ENCODE measurements at places on chromosomes 3 and 15. TPM values are rescaled to one million over a fixed set of nuclear protein-coding genes. Genes with fewer than 3 reads are reported as not detected.
A peak's percentile ranks its signal among the peaks of the same experiment; 100 is the strongest.

DNA sequence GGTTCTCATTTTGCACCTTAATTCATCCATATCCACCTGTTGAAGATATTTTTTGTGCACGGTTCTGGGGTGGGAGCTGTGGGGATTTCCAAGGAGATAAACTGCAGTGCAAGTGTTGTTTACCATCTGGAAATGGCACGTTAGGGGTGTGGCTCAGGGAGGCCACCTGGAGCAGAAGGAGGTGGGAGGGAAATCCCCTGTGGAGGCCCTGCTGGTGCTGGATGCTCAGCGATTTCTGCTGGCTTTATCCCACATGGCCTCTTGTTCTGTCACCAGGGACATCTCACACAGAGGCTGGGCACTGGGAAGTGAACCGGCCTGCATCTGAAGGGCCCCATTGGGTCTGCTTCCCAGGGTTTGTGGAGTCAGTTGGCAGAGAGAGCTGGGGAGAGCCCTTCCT is 24.3 kb downstream of the TRPM1 start:
- no peak overlapping the region for H3K4me3 ChIP-seq
- H3K4me1 ChIP-seq, result no peaks in the 10 kb centered on the region
- no peak for DNase-seq
- no peak overlapping the region for H3K27ac ChIP-seq

DNA sequence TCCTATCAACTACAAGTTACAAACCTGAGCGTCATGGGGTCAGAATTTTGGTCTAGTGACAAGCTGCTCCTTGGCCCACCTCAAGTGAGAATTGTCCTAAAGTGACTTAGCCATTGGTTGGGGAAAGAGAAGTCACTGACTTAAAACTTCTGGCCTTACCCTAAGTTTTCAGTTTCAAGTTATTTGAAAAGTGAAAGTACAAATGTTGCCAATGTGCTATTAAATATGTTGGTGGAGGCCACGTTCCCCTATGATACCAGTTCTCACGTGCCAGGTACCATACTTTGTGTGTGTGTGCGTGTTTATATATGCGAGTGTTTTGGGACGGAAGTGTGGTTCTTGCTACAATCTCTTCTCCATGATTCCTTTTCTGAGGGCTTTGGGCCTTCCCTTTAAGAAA is 22.6 kb upstream of the RASGRP1 start:
- H3K36me3 ChIP-seq, result no peaks in the 10 kb centered on the region
- no peak for DNase-seq
- H3K27me3 ChIP-seq, result no peaks in the 10 kb centered on the region
- H3K4me1 ChIP-seq, result no peaks in the 10 kb centered on the region

The PDE8A gene
- total RNA-seq, result 15.9 TPM

The ACVR2B gene
- 4.7 TPM for total RNA-seq

DNA sequence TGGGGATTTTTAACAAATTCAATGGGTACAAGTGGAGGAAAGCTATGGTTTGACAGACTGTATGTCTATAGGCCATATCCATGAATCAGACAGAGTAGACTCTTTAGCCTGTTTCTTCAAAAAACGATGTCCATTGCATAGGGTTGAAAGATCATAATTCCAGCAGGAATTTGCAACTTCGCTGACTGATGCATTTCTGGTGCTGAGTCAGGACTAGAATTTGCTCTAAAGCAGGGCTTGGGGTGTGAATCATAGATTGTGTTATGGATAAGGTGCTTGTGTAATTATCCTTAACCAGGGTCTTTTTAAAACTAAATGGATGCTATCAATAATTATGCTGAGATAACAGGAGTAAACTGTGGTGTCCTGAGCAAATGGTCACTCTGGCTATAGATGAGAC is 200.4 kb upstream of the TBC1D5 start:
- no peak overlapping the region for H3K4me3 ChIP-seq
- no peak overlapping the region for H3K27ac ChIP-seq
- no peaks in the 10 kb centered on the region for H3K27me3 ChIP-seq
- no peak for DNase-seq

- H3K4me3 ChIP-seq, result no peak overlapping the region
- H3K4me1 ChIP-seq, result no peaks in the 10 kb centered on the region
- peaks cover 16% of the 10 kb centered on the region for H3K36me3 ChIP-seq
These were observed 53.0 kb downstream of the DZIP3 start for GRCh38 chr3:108642526-108642925.

- no peak overlapping the region for H3K4me3 ChIP-seq
- H3K36me3 ChIP-seq, result no peaks in the 10 kb centered on the region
- no peak overlapping the region for H3K27ac ChIP-seq
These were observed 556.1 kb downstream of the SI start for GRCh38 chr3:164522073-164522763.

The REC114 gene
- 0.82 TPM for total RNA-seq

GRCh38 chr3:177523067-177523675 is 325.9 kb upstream of the TBL1XR1 start:
- no peaks in the 10 kb centered on the region for H3K27me3 ChIP-seq
- DNase-seq, result no peak
- H3K27ac ChIP-seq, result no peak overlapping the region
- no peak overlapping the region for H3K4me3 ChIP-seq

GRCh38 chr3:107117922-107118536 is 259.2 kb upstream of the CCDC54 start:
- no peaks in the 10 kb centered on the region for H3K27me3 ChIP-seq
- H3K27ac ChIP-seq, result no peak overlapping the region
- H3K4me3 ChIP-seq, result no peak overlapping the region
- peak; percentile 36 for DNase-seq
- peaks cover 17% of the 10 kb centered on the region for H3K4me1 ChIP-seq

GRCh38 chr15:36415643-36416042 is 163.8 kb upstream of the CDIN1 start:
- H3K36me3 ChIP-seq, result no peaks in the 10 kb centered on the region
- no peak overlapping the region for H3K27ac ChIP-seq
- no peaks in the 10 kb centered on the region for H3K4me1 ChIP-seq
- DNase-seq, result no peak
- H3K4me3 ChIP-seq, result no peak overlapping the region
- no peaks in the 10 kb centered on the region for H3K27me3 ChIP-seq

- H3K4me1 ChIP-seq, result peaks cover 8% of the 10 kb centered on the region
- no peak overlapping the region for H3K27ac ChIP-seq
- no peak overlapping the region for H3K4me3 ChIP-seq
- H3K27me3 ChIP-seq, result peaks cover 3% of the 10 kb centered on the region
These were observed 209.4 kb downstream of the RPLP1 start for GRCh38 chr15:69661871-69662644.

The KPNA4 gene
- 153 TPM for total RNA-seq

GRCh38 chr3:197181741-197182140 is 116.7 kb downstream of the DLG1 start:
- peak overlapping the region; percentile 10 for H3K27ac ChIP-seq
- H3K27me3 ChIP-seq, result no peaks in the 10 kb centered on the region
- no peaks in the 10 kb centered on the region for H3K36me3 ChIP-seq

DNA sequence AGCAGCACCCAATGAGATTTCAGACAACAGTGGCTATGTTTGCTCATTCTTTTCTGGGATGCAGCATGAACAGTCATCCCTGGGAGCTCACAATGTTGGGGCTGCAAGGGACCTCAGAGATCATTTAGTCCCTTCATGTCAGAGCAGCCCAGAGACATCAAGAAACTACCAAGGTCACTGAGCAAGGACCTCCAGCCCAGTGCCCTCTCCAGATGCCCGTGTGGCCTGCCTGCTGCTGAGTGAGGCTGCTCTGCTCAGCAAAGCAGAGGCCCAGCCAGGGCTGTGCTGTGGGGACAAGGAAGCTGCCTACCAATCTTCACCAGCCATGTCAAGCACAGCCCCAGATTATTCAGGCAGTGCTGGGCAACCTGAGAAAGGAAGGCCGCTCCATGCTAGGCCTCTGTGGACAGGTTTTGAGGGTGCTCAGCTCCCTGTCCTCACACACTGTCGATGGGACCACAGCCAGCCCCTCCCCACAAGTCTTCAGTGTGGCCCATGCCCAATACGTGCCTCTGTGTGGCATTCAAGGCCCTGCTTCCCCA is 99.7 kb downstream of the DAPK2 start:
- no peak for DNase-seq
- no peak overlapping the region for H3K27ac ChIP-seq
- peaks cover 19% of the 10 kb centered on the region for H3K4me1 ChIP-seq
- H3K4me3 ChIP-seq, result no peak overlapping the region

- H3K27me3 ChIP-seq, result no peaks in the 10 kb centered on the region
- no peak overlapping the region for H3K4me3 ChIP-seq
- no peak overlapping the region for H3K27ac ChIP-seq
- H3K4me1 ChIP-seq, result peaks cover 28% of the 10 kb centered on the region
- no peaks in the 10 kb centered on the region for H3K36me3 ChIP-seq
These were observed 2.9 kb downstream of the RBSN start for GRCh38 chr3:15096046-15096445.

DNA sequence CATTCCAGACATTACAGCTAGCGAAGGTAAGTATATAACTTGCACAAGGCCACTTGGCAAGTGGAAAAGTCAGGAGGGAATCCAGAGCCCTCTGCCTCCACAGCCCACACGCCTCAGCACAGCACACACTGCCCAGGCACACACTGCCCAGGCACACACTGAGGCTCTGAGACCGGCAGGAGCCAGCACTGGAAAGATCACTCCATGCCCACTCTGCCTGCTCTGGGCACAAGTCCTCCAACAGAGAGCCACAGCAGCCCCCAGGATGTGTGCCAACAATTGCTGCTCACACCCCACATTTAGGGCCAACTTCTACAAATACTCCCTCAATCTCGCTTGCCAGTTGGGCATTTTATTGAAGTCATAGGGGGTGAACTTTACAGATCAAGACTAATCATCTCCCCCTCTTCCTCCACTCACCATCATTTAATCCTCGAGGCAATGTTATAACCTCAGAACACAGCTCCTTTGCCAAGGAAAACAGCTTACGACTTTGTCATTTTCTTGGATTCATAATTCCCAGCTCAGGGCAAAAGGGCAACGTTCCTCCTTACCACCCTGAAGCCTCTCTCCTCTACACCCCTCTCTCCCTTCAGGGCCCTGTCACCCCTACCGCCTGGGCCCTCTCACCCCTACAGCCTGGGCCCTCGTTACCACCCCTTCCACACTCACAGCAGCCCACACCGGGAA is 53.0 kb upstream of the TPM1 start:
- no peaks in the 10 kb centered on the region for H3K4me1 ChIP-seq
- no peak overlapping the region for H3K4me3 ChIP-seq
- H3K27me3 ChIP-seq, result no peaks in the 10 kb centered on the region
- no peak overlapping the region for H3K27ac ChIP-seq

The P4HTM gene
- total RNA-seq, result 22.1 TPM

The RCCD1 gene
- 6.8 TPM for total RNA-seq

- H3K27me3 ChIP-seq, result no peaks in the 10 kb centered on the region
- no peaks in the 10 kb centered on the region for H3K36me3 ChIP-seq
- H3K4me1 ChIP-seq, result peaks cover 13% of the 10 kb centered on the region
- H3K4me3 ChIP-seq, result no peak overlapping the region
- DNase-seq, result no peak
- H3K27ac ChIP-seq, result no peak overlapping the region
These were observed 42.7 kb downstream of the METTL6 start for GRCh38 chr3:15384510-15385237.

DNA sequence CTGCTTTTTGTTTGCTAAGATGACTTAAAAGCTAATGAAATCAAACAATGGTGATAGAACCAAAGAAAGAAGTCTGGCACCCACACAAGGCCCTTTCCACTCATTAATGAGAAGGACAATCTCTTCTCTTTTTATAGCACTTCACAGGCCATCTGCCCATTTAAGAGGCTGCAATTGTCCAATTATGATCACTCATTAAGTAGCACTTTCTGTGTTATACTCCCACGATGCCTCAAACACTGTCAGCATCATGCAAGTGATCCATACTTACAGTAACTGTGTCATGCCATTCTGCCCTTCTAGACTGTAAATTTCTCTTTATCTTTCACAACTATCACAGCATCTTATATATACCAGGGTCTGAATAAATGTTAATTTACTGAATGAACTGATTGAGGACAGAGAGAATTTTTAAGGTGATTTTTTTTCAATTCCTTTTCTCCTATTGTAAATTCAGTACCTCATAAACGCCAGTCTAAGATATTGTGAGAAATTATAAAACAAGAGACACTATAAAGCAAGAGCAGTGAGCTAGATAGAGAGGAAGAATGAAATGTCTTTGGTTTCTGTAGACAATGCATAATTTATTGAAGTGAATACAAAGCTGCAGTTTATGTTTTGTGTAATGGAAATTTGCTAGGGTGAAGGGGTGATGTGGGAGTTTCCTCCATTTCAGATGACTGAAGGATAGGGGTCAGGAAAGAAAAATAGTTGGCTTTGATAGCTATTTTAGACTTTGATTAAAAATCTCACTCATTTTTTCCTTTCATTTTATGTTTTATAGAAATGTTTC is 17.3 kb downstream of the CD200 start:
- no peaks in the 10 kb centered on the region for H3K36me3 ChIP-seq
- no peak for DNase-seq
- H3K4me3 ChIP-seq, result no peak overlapping the region
- no peaks in the 10 kb centered on the region for H3K27me3 ChIP-seq
- H3K27ac ChIP-seq, result peak overlapping the region; percentile 30

The GALNT15 gene
- 2.0 TPM for total RNA-seq

The RHOV gene
- total RNA-seq, result not detected

DNA sequence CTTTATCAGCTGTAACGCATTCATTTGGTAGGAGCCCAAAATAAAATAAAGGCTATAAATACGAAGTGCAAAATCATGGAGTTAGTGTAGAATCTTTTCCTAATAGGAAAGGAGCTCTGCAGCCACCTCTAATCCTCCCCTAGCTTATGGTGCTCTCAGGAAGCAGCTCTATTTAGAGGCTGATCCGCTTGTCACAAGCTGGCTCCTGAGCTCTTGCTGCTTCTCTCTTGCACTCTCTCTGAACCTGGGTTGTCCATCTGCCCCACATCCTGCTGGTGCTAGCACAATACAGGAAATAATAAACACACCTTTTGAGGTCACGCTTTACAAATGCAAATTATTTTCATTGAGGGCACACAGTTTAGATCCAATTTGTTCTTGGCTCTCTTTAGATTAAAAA is 37.3 kb upstream of the BFSP2 start:
- H3K27ac ChIP-seq, result no peak overlapping the region
- H3K27me3 ChIP-seq, result no peaks in the 10 kb centered on the region
- no peak for DNase-seq
- no peaks in the 10 kb centered on the region for H3K4me1 ChIP-seq
- H3K4me3 ChIP-seq, result no peak overlapping the region

The CLDN16 gene
- total RNA-seq, result not detected

- no peaks in the 10 kb centered on the region for H3K4me1 ChIP-seq
- H3K36me3 ChIP-seq, result no peaks in the 10 kb centered on the region
- H3K27ac ChIP-seq, result no peak overlapping the region
- no peaks in the 10 kb centered on the region for H3K27me3 ChIP-seq
- DNase-seq, result no peak
These were observed 429.9 kb downstream of the IL5RA start for GRCh38 chr3:2680236-2680635.

Measured in heart left ventricle (tissue), 16 donors.